ENCODE measurements at places on chromosomes 1 and 21. TPM values are rescaled to one million over a fixed set of nuclear protein-coding genes. Genes with fewer than 3 reads are reported as not detected.

FCGR3B gene
- total RNA-seq: not detected

PTPRC gene
- not detected for total RNA-seq

OR2L5 gene
- not detected for total RNA-seq

KANK4 gene
- 0.32 TPM for total RNA-seq

KIF21B gene
- total RNA-seq: 1.8 TPM

CFHR1 gene
- total RNA-seq: 0.15 TPM

All from A549 treated with Hydrocortisone at 1 μM for 4 hours (cell line).